Cerebellar nuclear complex (tissue), 1 donor: ENCODE measurements at places on chromosomes 2 and 18.

- DNase-seq: no peak
Observed at GRCh38 chr18:48441405-48441881, 32.3 kb upstream of the ZBTB7C start.

DNA sequence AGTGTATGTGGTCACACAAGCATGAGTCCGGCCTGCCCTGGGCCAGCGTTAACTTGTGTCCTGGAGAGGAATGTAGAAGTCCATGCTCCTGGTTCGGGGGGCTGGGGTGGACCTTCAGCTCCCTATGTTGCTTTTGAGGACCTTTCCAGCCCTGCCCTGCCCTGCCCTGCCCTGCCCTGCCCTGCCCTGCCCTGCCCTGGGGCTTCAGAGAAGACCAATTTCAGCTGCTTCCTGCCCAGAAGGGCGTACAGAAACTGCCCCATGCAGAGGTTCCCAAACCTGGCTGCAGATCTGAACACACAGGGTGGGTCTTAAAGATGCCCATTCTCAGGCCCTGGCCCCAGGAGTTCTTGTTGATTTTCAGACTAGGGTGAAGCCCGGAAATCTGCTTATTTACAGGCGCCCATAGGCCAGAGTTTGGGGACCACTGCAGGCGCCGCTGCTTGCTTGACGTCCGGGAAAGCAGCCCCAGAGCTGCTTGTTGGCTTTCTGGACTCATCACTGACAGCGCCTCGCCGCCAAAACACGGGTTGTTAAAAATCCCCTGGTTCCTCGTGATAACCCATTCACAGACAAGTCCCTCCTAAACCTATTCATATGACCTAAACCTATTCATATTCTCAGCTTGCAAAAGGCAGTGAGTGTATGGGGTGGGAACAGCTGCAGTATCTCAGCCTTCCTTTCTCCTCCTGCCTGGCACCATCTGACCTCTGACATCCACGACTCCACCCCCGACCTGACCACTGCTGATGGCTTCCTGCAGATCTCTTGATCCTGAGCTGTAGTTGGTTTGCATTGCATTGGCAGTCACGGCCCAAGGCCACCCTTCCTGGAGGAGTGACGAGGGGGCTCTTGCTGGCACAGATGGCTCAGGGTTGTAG, 198.3 kb downstream of the GLI2 start:
- DNase-seq: no peak

DNA sequence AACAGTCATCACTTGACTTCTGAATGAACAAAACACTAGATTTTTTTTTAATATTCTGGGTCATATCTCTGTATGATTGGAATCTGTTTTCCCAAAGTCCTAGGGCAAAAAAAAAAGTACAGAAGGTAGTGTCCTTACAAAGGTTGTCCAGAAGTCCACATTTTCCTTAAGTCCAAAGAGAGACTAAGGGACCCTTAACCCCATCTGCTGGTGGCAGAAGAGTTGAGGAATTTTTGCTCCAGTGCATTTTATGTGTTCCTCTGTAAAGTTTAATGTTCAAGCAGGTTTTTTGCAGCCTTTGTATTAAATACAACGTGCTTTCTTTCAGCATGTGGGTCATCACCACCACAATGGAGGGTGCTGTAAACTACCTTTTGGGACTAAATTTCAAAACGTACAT, 215.9 kb downstream of the SP3 start:
- no peak for DNase-seq

DNA sequence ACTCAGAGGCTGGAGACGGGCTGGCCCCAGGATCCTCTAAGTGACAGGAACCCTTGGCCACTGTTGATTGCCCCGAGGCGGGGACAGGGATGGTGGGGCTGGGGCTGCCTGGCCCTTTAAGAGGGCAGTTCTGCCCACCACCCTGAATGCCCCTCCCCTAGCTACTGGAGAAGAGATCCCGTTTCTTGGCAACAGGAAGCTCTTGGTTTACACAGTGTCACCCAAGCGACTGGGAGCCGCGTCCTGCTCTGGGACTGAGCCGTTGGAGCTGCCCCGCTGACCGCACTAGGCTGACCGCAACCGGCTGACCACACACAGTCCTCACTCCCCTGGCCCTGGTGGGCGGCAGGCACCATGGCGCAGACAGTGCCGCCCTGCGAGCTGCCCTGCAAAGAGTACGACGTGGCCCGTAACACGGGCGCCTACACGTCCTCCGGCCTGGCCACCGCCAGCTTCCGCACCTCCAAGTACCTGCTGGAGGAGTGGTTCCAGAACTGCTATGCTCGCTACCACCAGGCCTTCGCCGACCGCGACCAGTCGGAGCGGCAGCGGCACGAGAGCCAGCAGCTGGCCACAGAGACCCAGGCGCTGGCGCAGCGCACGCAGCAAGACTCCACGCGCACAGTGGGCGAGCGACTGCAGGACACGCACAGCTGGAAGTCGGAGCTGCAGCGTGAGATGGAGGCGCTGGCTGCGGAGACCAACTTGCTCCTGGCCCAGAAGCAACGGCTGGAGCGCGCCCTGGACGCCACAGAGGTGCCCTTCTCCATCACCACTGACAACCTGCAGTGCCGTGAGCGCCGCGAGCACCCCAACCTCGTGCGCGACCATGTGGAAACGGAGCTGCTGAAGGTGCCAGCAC, at the start of gene TEKT4:
Gene TEKT4, plus strand, starts transcription at position 205 of the 862 bp plus-strand sequence. Its CDS starts 150 bp downstream, at position 355.
- no peak for DNase-seq

GRCh38 chr2:152500772-152501171, 165.8 kb downstream of the FMNL2 start:
- no peak for DNase-seq

DNA sequence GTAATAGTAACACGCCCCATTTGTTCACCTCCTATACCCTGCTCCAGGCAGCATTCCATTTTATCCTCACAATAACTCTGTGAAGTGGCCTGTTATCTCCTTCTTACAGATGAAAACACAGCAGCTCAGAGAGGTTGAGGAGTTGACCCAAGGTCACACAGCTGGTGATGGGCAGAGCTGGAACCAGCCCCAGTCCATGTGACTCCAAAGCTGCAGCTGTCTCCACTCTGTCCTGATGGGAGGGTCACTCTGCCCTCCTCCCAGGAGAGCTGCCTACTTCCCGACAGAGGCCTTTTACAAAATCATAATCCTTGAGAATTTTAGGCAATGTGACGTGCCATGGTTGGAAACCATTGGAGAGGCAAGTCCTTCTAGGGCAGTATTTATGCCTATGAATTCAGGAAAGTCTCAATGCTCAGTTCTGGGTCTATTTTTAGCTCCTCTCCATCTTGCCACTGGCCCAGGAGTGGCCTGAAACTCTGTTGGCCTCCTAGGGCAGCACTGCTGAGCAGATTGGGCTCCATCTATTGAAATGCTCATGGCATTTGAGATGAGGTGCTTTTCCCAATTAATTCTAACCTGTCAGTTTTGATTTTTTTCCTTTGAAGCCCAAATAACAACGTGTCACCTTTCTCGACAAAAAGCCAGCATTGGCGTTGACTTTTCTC, 162.0 kb upstream of the MSH6 start:
- DNase-seq: no peak

DNA sequence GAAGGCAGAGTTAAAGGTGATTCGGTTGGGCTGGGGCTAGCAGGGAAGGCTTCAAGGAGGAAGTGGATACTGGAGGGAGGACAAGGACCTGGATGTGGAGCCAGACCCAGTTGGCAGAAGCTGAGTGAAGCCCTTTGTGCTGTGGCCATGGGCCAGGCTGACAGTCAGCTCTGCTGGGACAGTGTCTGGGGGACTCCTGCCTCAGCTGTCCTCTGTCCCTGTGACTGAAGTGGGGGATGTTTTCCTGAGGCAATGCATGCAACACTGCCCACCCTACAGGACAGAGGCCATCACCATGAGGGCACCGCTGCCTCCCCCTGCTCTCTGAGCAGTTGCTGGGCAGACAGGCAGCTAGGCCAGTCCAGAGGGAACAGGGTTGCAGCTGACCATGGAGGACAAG, 40.0 kb downstream of the ST8SIA5 start:
- no peak for DNase-seq

GRCh38 chr2:143705108-143705707, 576.0 kb downstream of the ARHGAP15 start:
- DNase-seq: no peak

- DNase-seq: no peak
Observed at GRCh38 chr2:47561906-47562305, 158.9 kb downstream of the MSH2 start.

DNA sequence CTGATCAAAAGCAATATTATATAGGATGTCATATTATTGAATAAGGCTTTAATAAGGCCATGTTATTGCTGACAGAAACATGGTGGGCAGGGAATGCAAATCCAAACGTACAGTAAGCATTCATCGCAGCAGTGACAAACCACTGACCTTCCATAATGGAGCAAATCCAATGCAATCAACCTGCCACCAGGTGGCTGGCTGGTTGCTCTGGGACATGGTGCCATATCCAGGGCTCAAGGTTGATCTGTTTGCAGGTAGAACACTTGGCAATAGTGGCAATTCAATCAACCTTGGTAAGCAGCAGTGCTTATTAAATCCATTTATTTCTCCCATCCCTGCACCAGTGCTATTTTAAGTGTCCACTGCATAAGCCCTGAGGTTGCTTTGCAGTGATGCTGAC, 75.4 kb downstream of the CERKL start:
- DNase-seq: no peak

DNA sequence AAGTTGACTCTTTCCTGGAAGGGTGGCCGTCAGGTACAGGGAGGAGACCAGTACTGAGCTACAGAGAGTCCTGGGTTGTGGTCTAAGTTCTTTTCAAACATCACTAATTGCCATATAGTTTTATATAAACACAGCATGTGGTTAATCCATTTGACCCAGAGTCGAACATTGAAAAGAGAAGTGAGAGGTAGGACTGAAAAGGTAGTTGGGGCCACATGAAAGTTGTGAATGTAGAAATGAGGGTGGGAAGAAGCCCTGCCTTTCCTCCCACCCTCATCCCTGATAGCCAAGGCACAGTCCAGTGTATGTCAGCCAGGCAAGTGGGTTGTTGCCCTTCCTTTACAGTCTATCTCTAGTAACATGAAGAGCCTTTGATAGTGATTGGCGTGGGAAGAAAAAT, 4.4 kb downstream of the DDX18 start:
- no peak for DNase-seq

DNA sequence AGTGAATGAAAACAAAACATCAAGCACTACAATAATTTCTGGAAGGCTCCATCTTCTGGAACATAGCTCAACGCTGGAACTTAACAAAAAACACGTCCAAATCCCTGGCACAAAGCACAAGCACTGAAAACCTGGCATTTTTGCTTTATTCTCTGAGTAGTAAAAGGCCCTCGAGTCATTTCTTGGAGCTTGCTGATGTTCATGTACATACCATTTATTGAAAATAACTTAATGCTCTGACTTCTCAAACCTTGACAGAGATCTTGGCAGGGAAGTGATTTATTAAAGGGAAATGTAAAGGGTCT, 76.5 kb upstream of the STK17B start:
- DNase-seq: no peak

DNA sequence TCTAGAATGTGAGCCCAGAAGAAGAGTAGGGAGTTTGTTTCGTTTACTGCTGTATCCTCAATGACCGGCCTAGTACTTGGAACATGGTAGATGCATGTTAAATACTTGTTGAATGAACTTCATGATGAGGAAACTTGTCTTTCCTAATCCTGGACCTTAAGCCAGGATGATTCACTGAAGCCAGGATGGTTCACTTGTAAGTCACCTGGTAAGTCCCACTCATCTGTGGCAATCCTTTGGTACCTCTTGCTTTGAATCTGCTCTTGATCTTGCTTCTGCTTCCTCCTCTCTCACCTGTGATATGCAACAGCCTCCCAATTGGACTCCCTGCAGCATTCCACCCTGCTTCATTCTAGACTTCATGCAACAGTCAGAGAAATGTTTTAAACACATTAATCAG, 43.6 kb downstream of the QPCT start:
- no peak for DNase-seq

DNA sequence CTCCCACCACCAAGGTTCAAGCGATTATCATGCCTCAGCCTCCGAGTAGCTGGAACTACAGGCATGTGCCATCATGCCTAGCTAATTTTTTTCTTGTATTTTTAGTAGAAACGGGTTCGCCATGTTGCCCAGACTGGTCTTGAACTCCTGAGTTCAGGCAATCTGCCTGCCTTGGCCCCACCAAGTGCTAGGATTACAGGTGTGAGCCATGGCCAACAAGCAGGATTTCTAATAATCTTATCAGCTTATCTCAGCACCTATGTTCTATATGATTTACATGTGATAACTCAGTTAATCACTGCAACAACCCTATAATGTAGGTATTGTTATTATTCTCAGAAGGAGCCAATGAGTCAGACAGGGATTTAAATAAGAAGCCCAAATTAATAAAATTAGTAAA, 80.3 kb downstream of the GORASP2 start:
- DNase-seq: no peak

DNA sequence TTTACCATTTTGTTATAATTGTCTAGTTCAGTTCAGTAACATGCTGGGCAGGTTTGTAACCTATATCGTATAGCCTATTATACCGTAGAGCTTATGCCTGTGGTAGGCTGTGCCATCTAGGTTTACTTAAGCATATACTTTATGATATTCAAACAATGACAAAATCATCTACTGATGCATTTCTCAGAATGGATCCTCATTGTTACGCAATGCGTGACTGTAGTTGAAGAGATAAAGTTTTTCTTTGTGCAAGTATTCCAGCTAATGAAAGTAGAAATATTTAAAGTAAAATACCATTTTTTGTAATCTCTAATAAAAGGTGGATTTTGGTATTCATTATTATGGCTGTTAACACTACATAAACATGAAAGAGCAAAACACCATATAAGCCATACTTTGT, 100.2 kb downstream of the LRRTM4 start:
- no peak for DNase-seq

- no peak for DNase-seq
Observed at GRCh38 chr2:52594026-52594425, 1173.6 kb upstream of the CHAC2 start.

DNA sequence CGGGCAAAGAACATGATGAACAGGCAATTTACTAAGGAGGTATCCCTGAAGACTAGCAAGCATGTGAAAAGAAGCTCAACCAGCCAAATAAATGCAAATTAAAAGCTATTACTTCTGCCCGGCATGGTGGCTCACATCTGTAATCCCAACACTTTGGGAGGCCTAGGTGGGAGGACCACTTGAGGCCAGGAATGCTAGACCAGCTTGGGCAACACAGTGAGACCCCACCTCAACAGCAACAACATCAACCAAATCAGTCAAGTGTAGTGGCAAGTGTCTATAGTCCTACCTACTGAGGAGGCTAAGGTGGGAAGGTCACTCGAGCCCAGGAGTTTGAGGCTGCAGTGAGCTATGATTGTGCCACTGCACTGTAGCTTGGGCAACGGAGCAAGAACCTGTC, 139.1 kb downstream of the MEP1B start:
- DNase-seq: no peak

- DNase-seq: no peak
Observed at GRCh38 chr18:23864624-23865023, 149.9 kb upstream of the TTC39C start.

GRCh38 chr2:128633501-128633900, 314.8 kb upstream of the HS6ST1 start:
- no peak for DNase-seq

- no peak for DNase-seq
Observed at GRCh38 chr2:10912796-10913455, 1.2 kb downstream of the KCNF1 start.
